ENCODE measurements at places on chromosomes 2 and 18.
A peak's percentile ranks its signal among the peaks of the same experiment; 100 is the strongest.

- DNase-seq, result no peak
Measured at GRCh38 chr18:40915724-40916123, 1039.3 kb upstream of the PIK3C3 start.

DNA sequence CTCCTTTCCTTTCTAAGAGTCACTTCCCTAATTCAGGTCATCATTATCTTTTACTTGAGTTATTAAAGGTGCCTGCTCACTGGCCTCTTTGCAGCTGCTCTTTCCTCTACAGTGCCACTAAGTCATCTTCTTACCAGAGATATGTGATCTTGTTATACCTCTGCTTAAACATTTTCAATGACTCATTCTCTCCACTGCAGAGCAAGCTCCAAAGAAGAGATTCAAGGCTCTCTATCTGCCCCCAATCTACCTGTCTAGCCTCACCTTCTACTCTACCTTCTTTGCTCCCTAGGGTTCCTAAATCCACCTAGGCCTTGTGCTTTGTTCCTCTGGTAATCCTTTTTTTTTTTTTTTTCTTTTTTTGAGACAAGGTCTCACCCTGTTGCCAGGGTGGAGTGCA, 3.1 kb downstream of the ARHGEF33 start:
- no peak for DNase-seq

GRCh38 chr18:44181951-44182747, 498.5 kb upstream of the SETBP1 start:
- DNase-seq, result no peak

GRCh38 chr2:238922435-238922834, 74.5 kb downstream of the TWIST2 start:
- DNase-seq, result no peak

- no peak for DNase-seq
Measured at GRCh38 chr18:10315522-10315921, 138.9 kb upstream of the APCDD1 start.

DNA sequence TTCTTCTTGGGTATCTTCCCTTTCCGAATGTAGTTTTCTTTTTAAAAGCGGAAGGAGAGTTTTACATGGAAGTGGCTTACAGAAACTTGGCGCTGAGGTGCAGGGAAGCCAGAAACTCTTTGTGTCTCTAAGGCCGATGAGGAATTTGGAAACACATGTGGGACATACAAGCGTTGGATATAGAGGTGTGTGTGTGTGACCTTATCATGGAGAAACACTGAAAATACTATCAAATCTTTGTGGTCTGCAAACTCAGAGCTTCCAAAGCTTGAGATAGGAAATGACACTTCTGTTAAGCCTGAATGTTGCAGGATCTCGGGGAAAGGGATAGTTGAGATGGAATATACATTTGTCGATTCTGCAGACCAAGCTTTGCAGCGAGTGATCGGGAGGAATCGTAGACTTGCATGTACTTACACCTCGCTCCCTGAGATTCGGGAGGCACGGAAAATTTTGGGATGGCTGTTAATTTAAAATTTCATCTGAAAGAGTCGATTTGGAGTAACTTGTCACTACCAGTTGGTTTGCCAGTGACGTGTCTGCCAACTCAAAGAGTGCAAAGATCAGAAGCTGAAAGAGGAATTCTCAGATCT, 1.0 kb downstream of the NAB1 start:
- DNase-seq, result peak; percentile 31

- no peak for DNase-seq
Measured at GRCh38 chr2:238568455-238569440, 142.0 kb downstream of the ASB1 start.

GRCh38 chr2:85169581-85169980, 36.4 kb downstream of the TCF7L1 start:
- DNase-seq, result no peak

GRCh38 chr2:118250001-118250400, 161.7 kb downstream of the INSIG2 start:
- DNase-seq, result peak; percentile 56

- no peak for DNase-seq
Measured at GRCh38 chr2:42976351-42976750, 184.0 kb upstream of the HAAO start.

- no peak for DNase-seq
Measured at GRCh38 chr2:28437149-28437835, 44.6 kb downstream of the FOSL2 start.

DNA sequence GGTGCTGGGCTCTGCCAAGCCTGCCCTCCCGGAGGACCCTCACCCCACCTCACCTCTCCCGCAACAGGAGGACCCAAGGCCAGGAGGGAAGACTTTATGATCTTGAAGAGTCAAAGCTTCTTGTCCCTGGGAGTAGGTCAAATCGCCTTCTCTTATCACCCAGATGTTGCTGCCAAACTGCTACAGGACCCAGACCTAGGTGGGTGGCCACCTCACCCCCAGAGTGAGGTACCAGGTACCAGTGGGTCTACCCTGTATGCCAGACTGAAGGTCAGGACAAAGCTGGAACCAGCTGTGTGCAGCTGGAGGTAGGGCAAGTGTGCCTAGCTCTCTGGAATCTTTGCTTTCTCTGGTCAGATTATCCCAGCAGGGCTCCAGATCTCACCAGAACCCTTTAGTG, 197.2 kb downstream of the ZFP36L2 start:
- DNase-seq, result no peak

- no peak for DNase-seq
Measured at GRCh38 chr2:206713746-206714145, 4.5 kb downstream of the DYTN start.

DNA sequence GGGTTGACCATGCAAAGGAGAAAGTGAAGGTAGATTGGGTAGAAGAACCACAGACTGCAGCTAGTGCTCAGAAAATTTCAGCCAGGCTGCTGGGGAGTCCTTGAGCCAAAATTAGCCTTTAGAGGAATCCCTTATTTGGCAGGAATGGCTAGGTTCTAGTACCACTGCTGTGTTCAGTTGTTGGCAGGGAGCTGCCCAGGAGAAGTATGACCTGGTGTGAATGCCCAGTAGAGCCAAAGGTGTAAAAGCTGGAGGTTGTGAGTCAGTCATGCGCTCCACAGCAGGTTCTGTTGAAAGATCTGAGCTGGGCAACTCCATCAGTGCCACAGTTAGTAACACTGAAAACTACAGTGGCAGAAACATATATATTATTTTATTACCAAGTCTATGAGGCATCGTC, 36.4 kb upstream of the TBR1 start:
- no peak for DNase-seq

- no peak for DNase-seq
Measured at GRCh38 chr2:180699657-180700361, 280.6 kb upstream of the UBE2E3 start.
